Ovary (tissue), 10 donors: ENCODE measurements at places on chromosomes 2 and 18.

DNA sequence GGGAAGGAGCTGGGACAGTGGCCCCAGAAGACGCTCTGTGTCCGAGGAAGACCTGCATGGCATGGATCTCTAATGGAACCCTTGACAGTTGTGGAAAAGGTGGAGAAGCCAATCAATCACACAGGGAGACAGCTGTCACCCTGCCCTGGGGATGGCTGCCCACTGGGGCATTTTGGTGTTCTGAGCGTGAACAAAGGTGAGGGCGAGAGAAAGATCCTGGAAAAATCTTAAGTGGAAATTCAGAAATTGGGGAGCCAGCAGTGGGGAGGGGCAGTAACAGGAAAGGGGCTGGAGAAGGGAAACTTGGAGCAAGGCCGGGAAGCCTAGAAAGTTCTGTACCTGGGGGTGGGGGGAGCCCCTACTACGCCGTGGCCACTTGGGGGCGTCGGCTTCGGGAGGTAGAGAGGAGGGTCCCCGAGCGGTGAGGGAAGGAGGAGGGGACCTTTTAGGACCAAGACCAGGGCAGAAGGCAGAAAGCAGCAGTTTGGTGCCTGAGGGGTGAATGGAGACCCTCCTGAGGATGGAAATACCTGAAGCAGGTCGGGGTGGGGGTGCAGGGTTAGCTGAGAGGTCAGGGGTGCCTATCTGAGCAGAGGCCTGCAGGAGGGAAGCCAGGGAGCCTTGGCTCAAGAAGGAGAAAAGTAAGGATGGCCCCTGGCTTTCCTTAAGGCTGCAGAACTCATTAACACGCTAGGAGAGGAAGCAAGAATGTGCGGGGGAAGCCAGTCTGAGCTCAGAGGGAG lies 30.0 kb downstream of the NGEF start:
- no peak for DNase-seq

DNA sequence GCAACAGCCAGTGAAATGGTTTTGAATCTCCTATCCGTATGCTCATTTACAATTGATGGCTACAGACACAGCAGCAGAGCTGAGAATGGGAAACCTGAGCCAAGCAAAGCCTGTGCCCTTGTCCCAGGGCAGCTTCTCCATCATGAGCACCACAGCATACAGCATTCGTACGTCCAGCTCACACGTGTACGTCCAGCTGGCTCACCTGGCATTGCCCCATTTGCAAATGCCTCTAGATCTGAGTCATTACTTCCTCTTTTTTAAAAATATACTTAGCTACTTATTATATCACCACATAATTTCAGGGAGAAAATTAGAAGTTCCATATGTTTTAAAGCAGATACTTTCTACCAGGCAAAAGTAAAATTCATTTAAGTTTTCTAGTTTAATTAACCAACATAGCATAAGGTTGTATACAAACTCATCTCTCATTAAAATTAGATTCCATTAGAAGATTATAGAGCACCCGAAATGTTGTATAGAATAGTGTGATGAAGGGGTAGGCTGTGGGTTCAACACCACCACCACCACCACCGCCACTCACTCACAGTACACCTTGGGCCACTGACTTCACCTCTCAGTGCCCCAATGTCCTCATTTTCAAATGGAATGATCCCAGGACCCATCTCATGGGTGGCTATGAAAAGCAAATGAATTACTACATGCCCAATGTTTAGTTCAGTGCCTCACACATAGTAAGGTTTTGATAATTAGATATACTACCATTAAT lies 31.4 kb upstream of the TMEM177 start:
- DNase-seq: no peak

DNA sequence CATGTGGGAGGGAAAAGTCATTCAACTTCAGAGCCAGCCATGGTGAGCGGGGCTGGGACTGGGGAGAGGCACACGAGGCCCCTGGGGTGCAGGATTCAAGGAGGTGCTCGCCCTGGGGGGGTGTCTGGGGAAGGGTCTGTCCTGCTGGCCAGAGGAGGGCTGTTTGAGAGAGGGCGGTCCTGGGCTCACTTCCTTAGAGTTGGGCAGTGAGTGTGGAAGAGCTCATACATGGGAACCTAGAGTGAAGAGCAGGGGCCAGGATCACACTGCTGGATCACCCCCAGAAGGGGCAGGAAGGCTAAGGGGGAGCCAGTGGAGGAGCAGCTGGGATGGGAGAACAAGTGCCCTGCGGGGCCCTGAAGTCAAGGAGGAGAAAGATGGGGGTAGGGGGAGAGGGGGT lies 6.5 kb downstream of the SH3BP4 start:
- DNase-seq: no peak

GRCh38 chr2:151823651-151824050 lies 4.6 kb downstream of the ARL5A start:
- DNase-seq: no peak

- no peak for DNase-seq
These were observed 32.4 kb upstream of the ITPRID2 start for GRCh38 chr2:181859123-181859522.

DNA sequence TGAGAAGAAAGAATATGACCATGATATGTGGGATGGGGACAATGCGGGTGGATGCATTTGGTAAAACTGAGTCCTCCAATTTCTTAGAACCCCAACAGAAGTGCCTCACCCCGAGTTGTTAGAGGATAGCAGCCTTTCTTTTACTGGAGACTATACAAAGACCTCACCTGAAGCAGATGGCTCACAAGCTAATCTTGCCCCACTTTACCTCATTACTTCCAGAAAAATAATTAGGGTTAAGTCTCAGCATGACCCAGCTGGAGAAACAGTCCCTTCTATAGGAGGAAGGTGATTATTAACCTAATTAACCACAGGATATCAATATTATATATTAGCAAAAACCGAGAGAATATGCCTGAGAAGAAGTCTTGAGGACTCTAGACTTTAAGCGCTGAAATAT lies 128.4 kb downstream of the PDE1A start:
- no peak for DNase-seq

DNA sequence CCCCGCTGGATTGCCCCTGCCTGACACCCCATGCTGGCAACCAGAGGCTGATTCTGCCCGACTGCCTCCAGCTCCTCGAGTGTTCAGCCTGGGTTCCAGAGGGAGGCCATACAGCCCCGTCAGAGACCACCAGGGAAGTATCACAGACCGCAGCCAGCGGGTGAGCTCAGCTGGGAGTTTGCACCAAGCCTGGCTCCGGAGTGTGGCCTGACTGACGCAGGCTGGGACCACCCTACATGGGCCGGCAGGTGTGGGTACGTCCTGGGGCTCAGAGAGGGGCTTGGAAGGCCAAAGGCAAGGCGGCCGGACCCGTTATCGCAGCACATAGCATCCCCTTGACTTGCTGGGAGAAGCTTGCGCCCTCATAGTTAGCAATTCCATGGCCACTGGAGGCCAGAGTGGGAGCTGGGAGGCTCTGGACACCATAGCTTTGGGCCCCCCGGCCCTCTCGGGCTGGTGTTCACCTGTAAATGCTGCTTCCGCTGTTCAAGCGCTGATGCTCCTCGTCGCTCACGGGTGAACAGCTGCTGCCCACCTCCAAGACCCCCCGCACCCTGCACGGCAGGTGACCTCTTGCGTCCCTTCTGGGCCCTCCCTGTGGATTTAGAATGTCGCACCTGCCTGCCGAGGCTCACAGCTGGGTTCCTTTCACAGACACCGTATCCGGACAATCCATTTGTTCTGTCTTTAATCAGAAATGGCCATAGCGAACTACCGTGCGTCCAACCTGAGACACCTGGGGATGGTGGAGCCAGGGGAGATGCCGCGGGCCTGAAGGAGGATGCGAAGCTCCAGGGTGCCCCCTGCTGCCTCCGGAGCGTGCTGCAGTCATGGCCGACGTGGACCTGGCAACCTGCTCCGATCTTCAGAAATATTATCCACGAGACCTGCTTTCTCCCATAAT lies 31.2 kb upstream of the SLC66A3 start:
- DNase-seq: no peak

DNA sequence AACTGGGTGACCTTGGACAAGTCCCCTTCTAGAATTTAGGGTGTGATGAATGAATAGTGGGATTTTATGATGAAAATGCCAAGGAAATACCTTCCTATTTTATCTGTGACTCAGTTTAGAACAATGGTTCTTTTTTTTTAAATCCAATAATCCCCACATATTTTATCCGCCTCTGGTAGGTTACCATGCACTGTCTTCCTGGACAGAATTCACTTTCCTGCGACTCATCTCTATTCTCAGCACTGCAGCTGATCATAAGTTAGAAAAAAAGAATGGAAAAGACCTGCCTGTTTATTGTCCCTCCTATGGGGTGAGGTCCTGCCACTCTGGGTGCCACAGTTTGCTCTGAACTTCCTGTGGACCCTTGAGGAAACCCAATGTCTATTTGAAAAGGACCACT lies 73.1 kb downstream of the IRS1 start:
- DNase-seq: no peak

DNA sequence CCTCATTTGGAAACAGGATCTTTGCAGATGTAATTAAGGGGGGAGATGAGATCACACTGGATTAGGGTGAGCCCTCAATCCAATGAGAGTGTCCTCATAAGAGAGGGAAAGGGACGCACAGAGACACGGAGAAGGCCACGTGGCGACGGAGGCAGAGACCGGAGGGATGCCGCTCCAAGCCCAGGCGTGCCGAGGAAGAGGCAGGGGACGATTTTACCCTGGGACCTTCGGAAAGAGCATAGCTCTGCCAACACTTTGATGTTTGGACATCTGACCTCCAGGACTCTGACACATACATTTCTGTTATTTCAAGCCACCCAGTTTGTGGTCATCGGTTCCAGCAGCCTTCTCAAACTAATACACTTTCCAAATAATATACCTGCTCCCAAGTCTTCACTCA lies 84.4 kb upstream of the ZCCHC2 start:
- DNase-seq: no peak

DNA sequence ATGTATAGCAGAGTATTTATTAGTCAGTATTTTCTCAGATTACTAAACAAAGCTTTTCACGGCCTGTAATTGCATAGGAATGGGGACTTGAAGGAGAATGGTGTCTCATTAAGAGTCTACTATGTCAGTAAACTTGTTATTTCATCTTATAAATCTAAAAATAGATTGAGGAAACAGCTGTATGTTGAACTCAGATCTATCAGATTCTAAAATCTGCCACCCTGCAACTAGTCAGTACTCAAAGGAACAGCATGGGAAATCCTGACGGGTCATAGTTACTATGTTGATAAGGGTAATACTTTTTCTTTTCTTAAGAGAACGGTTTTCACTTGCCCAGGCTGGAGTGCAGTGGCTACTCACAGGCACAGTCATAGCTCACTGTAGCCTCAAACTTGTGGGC lies 70.2 kb upstream of the EMILIN2 start:
- DNase-seq: no peak

GRCh38 chr2:204967199-204967960 lies 422.1 kb downstream of the PARD3B start:
- DNase-seq: no peak

GRCh38 chr2:141068053-141068682 lies 1062.6 kb downstream of the LRP1B start:
- no peak for DNase-seq

- DNase-seq: no peak
These were observed 50.0 kb upstream of the ITGA4 start for GRCh38 chr2:181407171-181407570.

DNA sequence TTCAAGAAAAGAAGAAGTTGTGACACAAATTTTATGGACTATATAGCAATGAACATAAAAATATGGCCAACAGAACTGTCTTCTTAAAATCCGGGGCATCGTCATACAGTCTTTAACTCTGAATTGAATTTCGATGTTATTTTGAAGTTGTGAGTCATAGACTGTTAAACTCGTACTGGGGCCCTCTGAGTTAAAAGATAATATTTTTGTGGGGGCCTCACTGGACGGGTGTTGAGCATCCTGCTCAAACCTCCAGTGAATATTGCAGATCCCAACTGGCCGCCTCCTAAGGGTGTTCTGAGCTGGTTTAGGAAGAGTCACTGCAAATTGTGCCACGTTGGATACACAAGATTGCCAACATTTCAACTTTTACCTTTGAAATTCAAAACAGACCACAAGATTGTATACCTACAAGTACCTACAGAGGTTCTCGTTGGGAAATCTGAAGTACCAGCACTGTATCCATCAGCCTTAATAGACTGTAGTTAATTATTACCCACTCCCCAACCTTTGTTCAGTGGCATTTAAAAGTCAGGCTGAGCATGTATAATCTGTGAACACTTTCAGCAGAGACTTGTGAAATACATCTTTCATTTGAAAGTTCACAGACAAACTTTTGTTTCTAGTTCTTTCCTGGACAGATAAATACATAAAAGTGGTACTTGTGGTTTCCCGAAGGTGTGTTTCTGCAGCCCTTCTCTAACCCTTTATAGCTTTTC lies 27.8 kb downstream of the KLHL23 start:
- DNase-seq: no peak

- DNase-seq: no peak
These were observed 105.7 kb upstream of the GPC1 start for GRCh38 chr2:240329778-240330177.

DNA sequence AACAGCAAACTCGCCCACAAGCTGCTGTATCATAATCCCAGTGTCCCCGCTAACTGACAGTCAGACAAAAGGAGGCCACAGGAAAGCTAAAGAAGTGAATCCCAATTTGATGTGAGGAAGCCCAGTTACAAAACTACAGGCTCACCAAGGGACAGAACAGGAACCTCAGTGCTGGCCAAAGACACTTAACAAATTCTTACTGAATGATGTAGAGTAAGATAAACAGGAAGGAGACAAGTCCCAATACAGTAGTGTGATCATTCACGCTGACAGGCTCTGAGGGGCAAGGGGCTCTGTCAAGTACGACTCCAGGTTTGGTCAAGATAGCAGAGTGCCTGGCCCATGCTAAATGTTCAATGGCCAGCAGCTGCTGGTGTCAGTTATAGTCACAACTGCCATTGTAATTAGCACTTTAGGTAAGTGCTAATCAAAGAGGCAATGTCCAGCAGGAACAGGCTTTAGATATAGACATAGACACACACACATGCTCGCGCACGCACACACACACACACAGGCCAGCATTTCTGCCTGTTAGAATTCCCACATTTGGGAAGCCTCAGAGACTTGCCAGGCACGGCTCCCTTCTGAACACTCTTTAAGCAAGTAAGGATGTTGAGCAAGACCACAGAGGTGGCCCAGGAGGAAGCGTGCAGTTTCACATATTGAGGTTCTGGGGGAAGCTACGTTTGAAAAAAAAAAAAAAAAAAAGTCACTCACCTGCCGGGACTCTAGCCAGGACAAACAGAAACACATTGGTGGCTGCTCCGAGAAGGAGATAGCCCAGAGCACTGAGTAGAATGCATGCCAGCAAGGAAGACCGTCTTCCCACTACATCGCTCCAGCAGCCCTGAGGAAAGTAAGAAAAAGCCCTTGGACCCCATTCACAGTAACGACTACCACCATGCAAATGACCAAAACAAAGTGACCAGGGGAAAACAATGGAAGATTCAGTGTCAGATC lies 35.4 kb upstream of the TMEM182 start:
- no peak for DNase-seq

- DNase-seq: no peak
These were observed 202.5 kb downstream of the SLC39A10 start for GRCh38 chr2:195859513-195859912.

- no peak for DNase-seq
These were observed 53.6 kb upstream of the SERTAD2 start for GRCh38 chr2:64707276-64707675.

GRCh38 chr2:2326068-2327040 lies 4.7 kb downstream of the MYT1L start:
- no peak for DNase-seq

- DNase-seq: no peak
These were observed 19.5 kb downstream of the SIGLEC15 start for GRCh38 chr18:45844938-45845337.

- no peak for DNase-seq
These were observed 873.8 kb upstream of the GCFC2 start for GRCh38 chr2:76584474-76584873.

GRCh38 chr2:235599596-235600338 lies 105.9 kb downstream of the AGAP1 start:
- DNase-seq: no peak
